ENCODE measurements at places on chromosomes 7 and 10. TPM values are rescaled to one million over a fixed set of nuclear protein-coding genes. Genes with fewer than 3 reads are reported as not detected.

Gene LIPK
- not detected for polyA plus RNA-seq

Gene DNAH11
- 1.6 TPM for polyA plus RNA-seq

Gene TCAF2
- 2.5 TPM for polyA plus RNA-seq

DNA sequence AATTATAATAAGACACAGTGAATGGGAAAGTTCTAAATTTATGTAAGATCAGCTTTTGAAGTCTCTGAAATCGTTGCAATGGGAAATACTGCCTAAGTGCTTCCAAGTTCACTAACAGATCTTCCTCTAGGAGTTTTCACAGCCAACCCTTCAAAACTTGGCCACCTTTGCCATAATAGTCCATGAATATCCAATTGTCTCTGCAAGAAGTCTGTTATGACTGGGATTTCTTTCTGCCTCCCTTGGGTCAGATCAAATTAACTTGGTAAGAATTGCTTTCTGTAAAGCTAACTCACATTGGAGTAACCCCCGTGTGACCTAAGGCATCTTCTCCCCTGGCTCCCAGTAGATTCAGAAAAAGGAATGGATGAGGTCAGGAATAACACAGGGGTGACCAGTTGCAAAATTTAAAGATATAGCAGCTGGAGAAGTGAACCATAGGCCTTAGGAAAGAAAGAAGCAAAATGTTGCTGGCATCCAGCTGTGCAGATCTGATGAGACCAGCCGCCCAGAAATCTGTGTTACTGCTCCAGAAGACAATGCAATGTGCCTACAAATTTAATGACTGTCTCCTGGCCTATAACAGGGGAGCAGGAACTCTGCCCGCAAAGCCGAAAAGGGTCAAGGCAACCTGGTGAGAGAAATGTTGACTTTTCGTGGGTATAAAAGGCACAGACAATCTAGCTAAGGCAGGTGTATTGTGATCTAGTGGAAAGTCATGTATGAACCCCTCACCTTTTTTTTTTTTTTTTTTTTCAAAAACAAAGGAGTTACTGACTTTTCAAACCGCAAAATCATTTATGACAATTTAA, 7.5 kb upstream of the OPTN start:
- DNase-seq = no peak

Gene TMEM72
- 62.7 TPM for polyA plus RNA-seq

Gene MUC12
- polyA plus RNA-seq = not detected

GRCh38 chr7:1275451-1276381, 43.0 kb downstream of the UNCX start:
- DNase-seq = no peak

- DNase-seq = no peak
Measured at GRCh38 chr7:26681819-26682418, 182.5 kb downstream of the SKAP2 start.

Measured in right renal cortex interstitium (tissue), 3 donors.